Activated T-cell treated with anti-CD3 and anti-CD28 coated beads, Interleukin-2, amount 50 U/mL, for 1 hour (primary cell): ENCODE measurements at places on chromosomes 3 and 15.
A peak's percentile ranks its signal among the peaks of the same experiment; 100 is the strongest.

DNA sequence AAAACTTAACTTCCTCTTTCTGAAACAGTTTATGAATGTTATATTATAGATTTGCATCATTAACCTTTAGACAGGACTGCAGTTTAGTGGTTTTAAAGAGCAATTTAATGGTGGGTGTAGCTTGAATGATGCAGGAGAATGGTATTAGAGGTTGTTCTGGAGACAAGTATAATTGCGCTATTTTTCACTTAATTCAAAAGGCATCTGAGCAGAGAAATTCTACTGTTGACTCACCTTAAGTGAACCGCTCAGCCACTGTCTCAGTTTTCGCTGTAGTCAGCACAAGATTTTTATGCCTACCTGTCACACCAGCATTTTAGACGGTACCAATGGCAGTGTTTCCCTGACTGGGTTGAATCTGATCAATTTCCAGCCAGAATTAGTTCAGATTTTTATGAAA is 348.8 kb upstream of the DCBLD2 start:
- DNase-seq, result no peak

- peak; percentile 55 for DNase-seq
These were observed 9.5 kb downstream of the CHSY1 start for GRCh38 chr15:101242160-101242998.

- no peak for DNase-seq
These were observed 665.6 kb upstream of the NECTIN3 start for GRCh38 chr3:110405830-110406585.

DNA sequence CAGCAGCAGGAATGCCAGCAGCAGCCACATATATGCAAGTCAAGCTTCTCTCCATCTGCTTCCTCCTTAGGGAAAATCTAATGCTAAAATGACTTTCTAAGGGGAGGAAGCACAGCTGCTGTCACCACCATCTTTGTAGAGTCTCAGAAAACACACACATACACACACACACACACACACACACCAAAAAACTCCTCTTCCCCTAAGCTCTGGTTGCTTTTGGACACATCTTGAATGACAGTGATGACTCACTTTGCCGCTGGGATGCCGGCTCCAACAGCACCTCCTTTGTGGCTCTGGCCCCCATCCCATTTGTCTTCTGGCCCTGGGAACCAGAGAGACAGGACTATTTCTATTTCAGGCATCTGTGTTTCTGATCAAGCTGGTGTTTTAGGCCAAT is 124.8 kb upstream of the GOLIM4 start:
- no peak for DNase-seq

- no peak for DNase-seq
These were observed 655 bp upstream of the TMOD3 start for GRCh38 chr15:51828621-51829375.

DNA sequence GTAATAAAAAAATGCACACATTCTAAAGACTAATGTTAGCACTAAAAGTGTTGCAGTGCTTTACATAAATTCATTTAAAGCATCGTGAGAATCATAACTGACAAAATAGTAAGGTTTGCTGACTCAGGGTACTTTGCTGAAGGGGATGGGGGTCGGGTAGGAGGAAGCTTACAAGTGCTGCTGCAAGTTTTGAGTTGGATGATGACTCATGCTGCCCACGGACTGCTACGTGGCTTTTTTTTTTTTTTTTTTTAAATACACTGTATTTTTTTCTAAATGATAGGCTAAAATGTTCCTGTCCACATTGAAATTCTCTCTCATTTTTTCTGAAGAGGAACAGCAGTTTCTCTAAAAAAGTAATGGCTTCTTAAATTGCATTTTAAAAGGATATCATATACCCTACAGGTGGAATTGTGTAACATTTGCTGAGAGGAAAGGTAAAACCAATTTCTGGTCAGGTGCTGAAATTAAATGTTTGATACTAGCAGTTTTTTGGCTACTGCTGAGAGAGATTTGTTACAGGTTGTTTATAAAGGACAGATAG is 2.2 kb downstream of the MAPK6 start:
- DNase-seq, result peak; percentile 34
